CD4-positive, alpha-beta T cell treated with Interferon alpha-2 for 1 hour (primary cell): ENCODE measurements at places on chromosomes 5 and 9.

- no peak for DNase-seq
Measured at GRCh38 chr5:98635656-98636055, 137.8 kb upstream of the RGMB start.

- DNase-seq = no peak
Measured at GRCh38 chr9:91857291-91858212, 92.5 kb downstream of the ROR2 start.

GRCh38 chr9:2216591-2216990, 201.4 kb downstream of the SMARCA2 start:
- DNase-seq = no peak

DNA sequence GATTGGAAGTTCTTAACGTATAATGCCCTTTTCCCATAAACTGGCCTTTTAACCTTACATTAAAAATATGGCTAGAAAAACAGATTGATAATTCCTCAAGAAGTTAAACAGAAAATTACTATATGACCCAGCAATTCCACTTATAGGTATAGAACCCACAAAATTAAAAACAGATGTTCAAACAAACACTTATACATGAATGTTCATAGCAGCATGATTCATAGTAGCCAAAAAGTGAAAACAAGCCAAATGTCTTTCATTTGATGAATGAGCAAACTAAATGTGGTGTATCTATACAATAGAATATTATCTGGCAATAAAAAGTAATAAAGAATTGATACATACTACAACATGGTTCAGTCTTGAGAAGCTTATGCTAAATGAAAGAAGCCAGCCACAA, 35.5 kb downstream of the POU5F2 start:
- no peak for DNase-seq

GRCh38 chr5:126383776-126384175, 39.4 kb upstream of the GRAMD2B start:
- no peak for DNase-seq

GRCh38 chr9:92001244-92001643, 51.2 kb upstream of the ROR2 start:
- DNase-seq = no peak

- DNase-seq = no peak
Measured at GRCh38 chr5:100682625-100683024, 147.5 kb downstream of the FAM174A start.

DNA sequence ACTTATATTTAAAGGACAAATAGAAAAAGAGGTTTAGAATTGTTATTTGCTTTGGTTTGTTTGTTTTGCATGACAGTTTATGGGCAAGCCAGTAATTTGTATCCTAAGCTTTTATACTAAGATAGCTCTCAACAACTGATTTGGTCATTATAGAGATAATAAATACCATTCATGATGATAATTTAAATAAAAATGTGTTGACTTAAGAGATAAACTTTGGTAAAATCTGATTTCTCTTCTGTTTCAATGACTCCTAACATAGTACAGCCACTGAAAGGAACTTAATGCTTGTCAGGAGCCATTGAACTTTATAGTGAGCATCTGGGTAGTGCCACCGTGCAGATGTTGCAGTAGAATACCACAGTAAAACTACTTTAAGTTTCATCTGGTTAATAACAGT, 160.7 kb upstream of the ACOT12 start:
- DNase-seq = no peak

DNA sequence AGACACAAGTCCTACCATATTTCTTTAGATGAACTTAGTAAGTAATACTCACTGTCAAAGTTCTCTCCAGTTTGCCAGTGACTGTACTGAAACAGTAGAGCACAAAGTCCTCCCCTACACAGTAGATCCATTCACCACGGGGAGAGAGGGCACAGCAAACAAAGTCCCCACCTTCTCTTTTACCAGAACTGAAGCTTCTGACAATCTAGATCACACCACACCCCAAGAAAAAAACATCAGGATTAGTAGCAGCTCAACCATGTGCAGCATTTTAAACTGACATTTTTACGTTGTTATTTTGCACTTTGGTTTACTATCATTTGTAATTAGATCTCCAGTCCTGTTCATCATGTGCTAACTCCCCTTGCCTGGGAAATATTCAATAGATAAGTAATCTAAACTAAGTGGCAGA, 23.0 kb downstream of the DNAJA1 start:
- DNase-seq = no peak

DNA sequence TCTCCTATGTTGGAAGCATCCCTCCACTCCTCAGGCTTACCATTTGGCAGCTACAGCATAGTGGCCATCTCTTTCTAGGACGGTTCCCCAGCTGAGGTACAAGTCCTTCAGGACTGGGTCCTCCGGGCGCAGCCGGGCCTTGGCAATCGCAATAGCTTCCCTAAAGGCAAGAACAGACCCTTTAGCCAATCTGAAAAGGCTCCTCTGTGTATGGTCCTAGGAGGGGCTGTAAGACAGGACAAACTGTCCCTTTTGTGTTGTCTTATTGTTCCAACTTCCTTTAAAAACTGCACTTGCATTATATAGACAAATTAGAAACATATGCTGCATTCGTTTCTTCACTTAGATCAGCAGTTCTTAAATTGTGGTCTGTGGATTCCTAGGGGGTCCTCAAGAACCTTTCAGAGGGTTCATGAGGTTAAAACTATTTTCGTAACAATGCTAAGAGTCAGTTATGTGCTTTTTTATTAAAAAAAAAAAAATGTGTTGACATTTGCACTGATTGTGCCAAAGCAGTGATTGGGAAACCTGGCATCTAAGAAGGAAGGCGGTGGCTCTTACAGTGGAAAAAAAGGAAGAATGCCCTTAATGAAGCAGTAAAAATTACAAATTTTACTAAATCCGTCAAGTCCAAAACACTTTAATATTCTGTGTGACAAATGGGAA, 38.7 kb downstream of the GEMIN5 start:
- DNase-seq = no peak

DNA sequence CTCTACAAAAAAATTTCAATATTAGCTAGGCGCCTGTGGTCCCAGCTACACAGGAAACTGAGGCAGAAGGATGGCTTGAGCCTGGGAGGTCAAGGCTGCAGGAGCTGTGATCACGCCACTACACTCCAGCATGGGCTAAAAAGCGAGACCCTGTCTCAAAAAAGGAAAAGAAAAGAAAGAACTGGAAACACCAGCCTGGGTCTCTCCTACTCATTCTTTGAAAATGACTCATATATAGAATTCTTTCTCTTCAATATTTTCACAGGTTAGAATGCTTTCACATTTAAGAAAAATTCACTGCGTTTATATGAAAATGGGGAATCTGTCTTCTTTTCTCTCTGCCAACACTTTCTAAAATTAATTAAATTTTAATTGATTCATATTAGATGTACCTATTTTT, 115.6 kb downstream of the TRPM6 start:
- no peak for DNase-seq

GRCh38 chr5:80608731-80609130, 38.7 kb upstream of the ANKRD34B start:
- DNase-seq = no peak

GRCh38 chr5:173618927-173619519, 2.6 kb upstream of the BOD1 start:
- peak; percentile 52 for DNase-seq

DNA sequence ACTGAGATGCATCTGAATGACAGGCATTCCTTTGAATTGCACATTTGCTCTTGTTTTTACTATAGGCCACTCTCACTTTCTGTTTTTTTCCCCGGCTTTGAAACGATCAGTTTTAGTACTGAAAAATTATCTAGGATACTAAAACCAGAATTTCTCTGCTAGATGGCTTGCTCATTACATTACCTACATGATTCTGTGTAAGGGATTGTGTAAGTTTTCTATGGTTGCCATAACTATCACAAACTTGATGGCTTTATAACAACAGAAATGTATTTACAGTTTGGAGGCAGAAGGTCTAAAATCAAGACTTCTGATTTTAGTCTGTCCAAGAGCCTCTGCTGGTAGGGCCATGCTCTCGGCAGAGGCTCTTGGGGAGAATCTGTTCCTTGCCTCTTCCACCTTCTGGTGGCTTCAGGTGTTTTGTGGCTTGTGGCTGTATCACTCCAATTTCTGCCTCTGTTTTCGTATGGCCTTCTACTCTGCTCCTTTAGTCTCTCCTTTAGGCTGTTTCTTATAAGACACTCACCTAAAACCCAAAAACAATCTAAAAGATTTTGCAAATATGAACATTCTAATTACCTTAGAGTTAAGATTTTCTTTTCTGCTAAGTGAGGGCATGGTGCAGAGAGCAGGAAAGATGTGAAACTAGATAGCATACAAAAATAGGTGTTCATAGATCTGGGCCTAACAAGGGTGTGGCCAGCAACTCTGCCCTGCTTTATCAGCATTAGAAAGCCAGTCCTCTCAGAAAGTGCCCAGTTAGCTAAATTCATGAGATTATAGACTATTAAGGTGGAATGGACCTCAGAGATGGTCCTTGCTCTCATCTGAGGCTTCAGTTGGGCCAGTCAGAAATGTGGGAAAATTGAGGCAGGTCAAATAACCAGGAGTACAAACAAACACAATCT, 93.3 kb upstream of the CDKN2B start:
- DNase-seq = no peak

GRCh38 chr9:127724012-127724411, 8.1 kb downstream of the TTC16 start:
- no peak for DNase-seq

DNA sequence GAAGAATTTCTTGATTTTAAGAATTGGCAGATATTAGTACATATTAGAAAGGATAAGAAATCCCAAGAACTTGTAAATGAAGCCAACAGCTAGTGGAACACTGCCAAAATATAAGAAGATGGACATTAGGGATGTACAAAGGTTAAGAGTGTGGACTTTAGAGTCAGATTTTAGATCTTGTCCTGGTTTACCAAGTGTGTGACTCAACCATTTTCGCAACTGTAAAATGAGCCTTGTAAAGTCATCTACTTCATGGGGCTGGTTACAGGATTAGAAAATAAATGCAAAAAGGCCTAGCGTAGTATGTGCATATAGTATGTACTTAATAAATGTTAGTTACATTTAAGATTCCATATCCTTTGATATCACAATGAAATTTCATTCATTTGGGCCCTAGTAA, 260.0 kb downstream of the RAB3C start:
- no peak for DNase-seq

GRCh38 chr5:124889486-124889825, 143.0 kb upstream of the ZNF608 start:
- no peak for DNase-seq

DNA sequence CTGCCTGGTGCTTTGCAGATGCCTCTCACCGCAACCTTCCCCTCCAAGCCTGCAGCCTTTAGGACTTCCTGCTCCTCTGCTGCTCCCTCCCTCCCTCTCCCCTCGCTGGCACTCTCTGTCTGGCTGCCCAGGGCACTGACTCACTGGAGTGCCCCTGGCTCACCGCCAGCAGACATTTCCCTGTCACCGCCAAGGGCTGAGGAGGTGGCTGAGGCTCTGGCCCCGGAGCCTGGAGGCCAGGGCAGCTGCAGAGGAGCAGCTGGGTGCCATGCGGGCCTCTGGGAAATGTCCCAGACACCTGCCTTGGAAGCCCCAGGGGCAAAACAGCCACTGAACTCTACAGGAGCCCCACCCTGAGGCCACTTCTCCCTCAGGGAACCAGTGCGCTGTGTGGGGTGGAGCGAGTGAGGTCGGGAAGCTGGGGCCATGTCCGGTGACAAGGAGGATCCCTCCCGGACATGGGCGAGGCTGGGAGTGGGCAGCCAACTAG, 53.4 kb downstream of the TENT4A start:
- peak; percentile 79 for DNase-seq

- no peak for DNase-seq
Measured at GRCh38 chr5:102722931-102723330, 32.2 kb upstream of the PAM start.
